ENCODE measurements at places on chromosomes 12 and 14.

GRCh38 chr12:28570811-28571210 is 380.6 kb downstream of the CCDC91 start:
- DNase-seq = no peak

DNA sequence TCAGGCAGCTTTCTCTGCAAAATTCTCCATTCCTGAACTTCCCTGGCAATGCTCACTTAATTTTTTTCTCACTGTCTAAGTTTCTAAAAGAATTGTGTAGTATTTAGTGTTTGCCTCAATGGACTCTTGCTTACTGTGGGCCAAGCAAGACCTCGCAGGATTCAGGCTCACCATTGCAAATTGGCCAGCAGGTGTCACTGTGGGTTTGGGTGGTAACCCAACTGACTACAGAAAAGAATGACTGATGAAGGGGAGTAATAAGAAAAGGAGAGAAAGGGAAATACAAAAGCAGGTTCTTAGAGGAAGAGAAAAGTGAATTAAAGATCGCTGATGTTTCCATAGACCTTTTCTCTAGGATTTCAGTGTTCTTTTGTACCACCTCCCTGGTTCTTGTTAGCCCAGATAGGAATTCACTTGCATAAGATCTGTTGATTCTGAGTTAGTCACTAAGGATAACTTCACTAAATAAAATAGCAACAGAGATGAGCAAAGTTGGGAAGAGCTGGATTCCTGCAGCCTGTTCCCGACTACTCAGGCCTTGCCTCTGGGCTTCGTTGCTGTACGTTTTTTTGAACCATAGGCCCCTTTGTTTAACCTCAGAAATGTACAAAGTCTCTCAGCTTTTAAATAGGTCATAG is 386.5 kb upstream of the DDHD1 start:
- peak; percentile 73 for DNase-seq

DNA sequence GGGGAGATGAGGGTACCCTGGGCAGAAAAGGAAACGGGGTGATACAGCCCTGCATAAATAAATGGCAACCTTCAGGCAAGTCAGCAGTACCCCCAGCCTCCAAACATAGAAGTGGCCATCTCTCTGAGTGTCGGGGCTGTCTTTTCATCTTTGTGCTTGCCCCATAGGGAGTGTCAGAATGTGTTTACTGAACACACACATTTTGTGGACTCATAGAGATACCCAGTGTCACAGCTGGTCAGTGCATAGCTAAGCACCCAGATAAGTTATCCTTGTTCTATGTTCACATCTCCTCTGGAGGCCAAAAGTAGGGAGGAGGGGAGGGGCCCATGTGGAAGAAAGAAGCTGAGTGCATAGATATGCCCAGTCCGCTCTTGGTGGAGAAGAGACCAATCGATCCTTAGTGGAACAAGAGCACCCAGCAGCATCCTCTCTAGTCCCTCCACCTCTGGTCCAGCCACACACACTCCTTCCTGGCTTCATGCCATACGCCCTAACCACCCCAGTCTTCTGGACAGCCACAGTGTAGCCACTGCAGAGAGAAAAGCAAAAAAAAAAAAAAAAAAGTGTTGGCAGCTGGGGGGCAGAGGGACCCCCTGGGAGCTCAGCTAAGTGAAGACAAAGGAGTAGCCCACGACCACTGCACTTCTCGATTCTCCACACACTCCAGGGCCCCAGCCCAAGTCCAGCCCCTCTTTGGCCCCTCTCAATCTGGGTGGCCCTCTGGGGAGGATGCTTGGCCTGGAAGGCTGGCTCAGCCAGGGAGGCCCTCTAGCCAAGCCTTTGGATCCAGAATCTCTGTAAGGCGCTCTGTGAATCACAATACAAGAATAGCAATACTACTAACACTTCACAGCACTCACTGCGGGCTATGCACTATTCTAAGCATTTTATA is 2.6 kb downstream of the ITGA7 start:
- no peak for DNase-seq

- no peak for DNase-seq
Observed at GRCh38 chr12:27965966-27966365, 6.6 kb downstream of the PTHLH start.

- DNase-seq = peak; percentile 65
Observed at GRCh38 chr12:62435303-62436163, 31.1 kb upstream of the MON2 start.

DNA sequence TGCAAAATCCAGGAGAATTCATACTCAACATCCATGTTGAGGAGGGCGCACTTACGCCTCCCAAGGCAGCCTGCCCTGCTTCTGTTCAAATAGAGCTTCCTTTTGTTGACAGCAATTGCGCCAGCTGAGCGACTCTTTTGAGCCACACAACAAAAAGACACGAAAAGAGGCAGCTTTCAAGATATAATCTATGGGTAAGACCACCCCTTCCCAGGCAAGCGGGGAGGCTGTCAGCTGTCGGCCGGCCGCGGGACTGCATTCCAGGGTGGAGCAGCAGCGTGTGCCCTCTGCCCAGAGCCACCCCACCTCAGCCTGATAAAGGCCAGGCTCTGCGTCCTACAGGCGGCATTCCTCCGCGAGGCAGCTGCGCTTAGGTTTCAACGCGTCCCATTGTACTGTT is 15.8 kb upstream of the STAB2 start:
- no peak for DNase-seq

- peak; percentile 84 for DNase-seq
Observed at GRCh38 chr14:65179918-65180724, 77.8 kb upstream of the MAX start.

Data from fibroblast of skin of abdomen (primary cell).